Neural progenitor cell (in vitro differentiated cells): ENCODE measurements at places on chromosomes 4 and X.

DNA sequence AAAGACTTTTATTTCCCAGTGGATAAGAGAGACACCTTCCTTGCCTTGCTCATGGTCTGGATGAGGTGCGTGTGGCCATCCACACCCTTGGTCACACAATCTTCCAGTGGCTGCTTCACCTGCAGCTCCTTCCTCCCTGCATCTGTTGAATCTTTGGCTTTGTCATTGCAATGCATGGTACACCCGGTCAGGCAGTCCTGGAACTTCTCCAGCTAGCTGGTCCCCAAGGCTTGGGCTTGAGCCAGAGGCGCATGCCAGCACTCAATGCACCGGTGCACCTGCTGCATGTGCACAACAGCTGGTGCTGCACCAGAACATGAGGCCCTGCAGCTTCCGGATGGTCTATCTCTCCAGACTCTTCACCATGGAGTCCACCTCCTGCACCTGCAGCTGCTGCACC, 31.7 kb downstream of the SCML1 start:
- H3K27ac ChIP-seq, result no peak overlapping the region
- no peaks in the 10 kb centered on the region for H3K36me3 ChIP-seq
- no peaks in the 10 kb centered on the region for H3K4me1 ChIP-seq
- H3K4me3 ChIP-seq, result no peak overlapping the region
- no peak for DNase-seq
- peaks cover 39% of the 10 kb centered on the region for H3K27me3 ChIP-seq

DNA sequence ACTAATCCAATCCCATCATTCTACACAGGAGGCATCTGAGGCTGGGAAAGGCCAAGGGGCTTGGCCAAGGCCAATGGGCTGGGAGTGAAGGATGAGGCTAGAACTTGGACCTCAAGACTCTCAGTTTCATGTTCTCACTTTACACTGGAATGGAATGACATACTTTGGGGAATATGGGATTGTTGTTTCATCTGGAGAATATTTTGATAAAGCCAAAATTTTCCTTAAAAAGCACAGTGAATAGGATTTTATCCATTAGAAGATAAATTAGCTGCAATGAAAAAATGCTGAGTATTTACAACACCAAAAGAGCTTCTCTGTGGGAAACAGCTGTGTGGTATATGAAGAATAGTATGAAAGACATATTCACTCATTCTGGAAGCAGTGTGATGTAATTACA, 29.3 kb downstream of the SMIM20 start:
- no peak overlapping the region for H3K4me3 ChIP-seq
- H3K27me3 ChIP-seq, result no peaks in the 10 kb centered on the region
- peaks cover 7% of the 10 kb centered on the region for H3K4me1 ChIP-seq
- no peak overlapping the region for H3K27ac ChIP-seq
- no peak for DNase-seq

- no peaks in the 10 kb centered on the region for H3K4me1 ChIP-seq
- no peaks in the 10 kb centered on the region for H3K27me3 ChIP-seq
- H3K36me3 ChIP-seq, result no peaks in the 10 kb centered on the region
- H3K27ac ChIP-seq, result no peak overlapping the region
- no peak overlapping the region for H3K4me3 ChIP-seq
Measured at GRCh38 chr4:20017777-20018115, 234.0 kb upstream of the SLIT2 start.

DNA sequence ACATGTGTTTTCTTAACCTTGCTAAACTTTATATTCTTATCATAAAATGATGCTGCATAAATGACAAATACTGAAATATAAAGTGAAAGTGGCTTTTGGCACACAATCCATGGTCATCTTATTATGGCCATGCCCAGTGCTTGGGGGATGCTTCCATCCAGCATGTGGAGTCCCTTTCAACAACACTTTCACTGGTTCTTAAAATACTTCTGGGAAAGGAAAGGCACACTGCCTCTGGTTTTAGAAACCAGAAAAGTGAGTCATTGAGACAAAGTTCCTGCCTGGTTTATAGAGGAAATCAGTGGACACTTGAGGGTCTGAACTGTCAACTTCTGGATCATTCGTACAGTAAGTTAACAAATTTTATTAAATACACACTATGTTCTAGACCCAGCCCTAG, 248.0 kb upstream of the ADAMTS3 start:
- no peak for DNase-seq
- H3K4me3 ChIP-seq, result no peak overlapping the region
- H3K27me3 ChIP-seq, result no peaks in the 10 kb centered on the region
- H3K4me1 ChIP-seq, result no peaks in the 10 kb centered on the region
- H3K36me3 ChIP-seq, result no peaks in the 10 kb centered on the region

- H3K4me3 ChIP-seq, result no peak overlapping the region
- H3K4me1 ChIP-seq, result peaks cover 4% of the 10 kb centered on the region
- H3K36me3 ChIP-seq, result no peaks in the 10 kb centered on the region
- no peaks in the 10 kb centered on the region for H3K27me3 ChIP-seq
Measured at GRCh38 chr4:56857601-56858309, 36.3 kb upstream of the SPINK2 start.

- DNase-seq, result no peak
- H3K36me3 ChIP-seq, result no peaks in the 10 kb centered on the region
- H3K27me3 ChIP-seq, result no peaks in the 10 kb centered on the region
Measured at GRCh38 chr4:156875704-156876103, 95.9 kb downstream of the PDGFC start.

DNA sequence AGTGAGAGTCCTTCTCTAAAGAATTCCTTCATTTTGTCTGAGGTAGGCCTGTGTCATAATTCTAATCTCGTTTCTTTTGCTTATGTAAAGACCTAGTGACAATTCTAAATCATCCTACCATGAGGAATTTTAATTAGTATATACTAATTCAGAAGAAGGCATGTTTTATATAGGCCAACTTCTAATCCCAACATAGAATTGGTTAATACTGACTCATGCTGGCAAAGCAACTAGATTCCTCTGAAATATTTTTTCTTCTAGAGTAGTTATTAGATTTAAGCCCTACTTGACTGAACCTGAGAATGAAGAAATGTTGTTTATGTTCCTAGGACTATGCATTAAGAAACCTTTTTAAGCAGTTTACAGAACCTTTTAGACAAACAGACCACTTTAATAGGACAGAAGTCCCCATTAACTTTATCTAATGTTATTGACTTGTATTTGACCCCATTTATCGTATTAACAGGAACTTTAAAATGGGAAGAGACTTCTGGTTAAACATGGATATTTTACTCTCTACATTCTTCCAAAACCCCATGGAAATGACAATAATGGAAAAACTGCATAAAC, 56.1 kb upstream of the EIF1AX start:
- peaks cover 11% of the 10 kb centered on the region for H3K36me3 ChIP-seq
- H3K27me3 ChIP-seq, result no peaks in the 10 kb centered on the region
- DNase-seq, result no peak
- no peaks in the 10 kb centered on the region for H3K4me1 ChIP-seq

- no peaks in the 10 kb centered on the region for H3K27me3 ChIP-seq
- no peak overlapping the region for H3K27ac ChIP-seq
- H3K4me3 ChIP-seq, result no peak overlapping the region
- DNase-seq, result peak; percentile 8
Measured at GRCh38 chrX:121161501-121161933, 114.1 kb downstream of the GLUD2 start.

GRCh38 chr4:54104907-54105306, 4.9 kb downstream of the GSX2 start:
- no peak overlapping the region for H3K4me3 ChIP-seq
- no peaks in the 10 kb centered on the region for H3K36me3 ChIP-seq
- DNase-seq, result no peak
- peaks cover 81% of the 10 kb centered on the region for H3K4me1 ChIP-seq

GRCh38 chrX:14064626-14065432, 35.1 kb upstream of the GEMIN8 start:
- no peaks in the 10 kb centered on the region for H3K36me3 ChIP-seq
- no peaks in the 10 kb centered on the region for H3K4me1 ChIP-seq
- no peak overlapping the region for H3K4me3 ChIP-seq
- DNase-seq, result no peak
- H3K27ac ChIP-seq, result no peak overlapping the region

DNA sequence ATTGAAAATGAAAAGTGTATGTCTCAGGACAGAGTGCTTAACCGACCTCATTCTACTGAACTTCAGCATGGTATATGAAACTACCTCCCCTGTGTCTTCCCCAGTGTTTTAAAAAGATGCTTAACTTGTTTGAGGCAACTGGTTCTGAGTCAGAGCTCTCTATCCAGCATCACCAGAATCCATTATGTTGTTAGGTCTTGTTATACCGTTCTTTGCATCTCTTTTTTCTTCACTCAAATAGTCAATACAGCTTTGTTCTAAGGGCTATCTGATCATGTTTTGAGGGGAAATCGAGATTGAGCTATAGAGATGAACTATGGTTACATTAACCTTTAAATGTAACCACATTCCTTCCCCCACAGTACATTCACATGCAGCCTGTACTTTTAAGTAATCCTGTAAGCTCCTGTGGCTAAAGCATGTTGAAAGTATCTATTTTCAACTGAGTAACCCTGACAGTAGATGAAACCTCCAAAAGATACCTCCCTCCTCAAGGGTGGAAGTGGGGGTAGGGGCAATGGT, 514.4 kb downstream of the RPA4 start:
- DNase-seq, result no peak
- H3K4me1 ChIP-seq, result peaks cover 10% of the 10 kb centered on the region
- no peaks in the 10 kb centered on the region for H3K27me3 ChIP-seq
- H3K4me3 ChIP-seq, result no peak overlapping the region
- no peak overlapping the region for H3K27ac ChIP-seq

DNA sequence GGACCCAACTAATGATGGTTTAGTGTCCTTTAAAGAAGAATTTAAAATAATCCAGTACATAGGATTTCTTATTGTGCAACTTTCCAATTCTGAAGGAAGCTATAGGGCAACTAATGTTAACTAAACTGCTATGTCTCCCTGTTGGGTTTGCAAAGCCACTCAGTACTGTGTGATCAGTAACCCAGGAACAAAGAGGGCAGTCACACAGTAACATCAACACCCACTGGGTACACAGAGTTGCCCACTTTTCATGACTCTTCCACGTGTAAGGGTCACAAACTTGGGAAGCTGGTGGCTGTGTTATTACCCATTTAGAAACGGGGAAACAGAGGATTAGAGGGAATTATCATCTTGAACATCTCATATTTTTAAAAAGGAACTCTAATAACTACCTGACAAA, 555.0 kb upstream of the DIPK2B start:
- H3K36me3 ChIP-seq, result no peaks in the 10 kb centered on the region
- no peaks in the 10 kb centered on the region for H3K4me1 ChIP-seq
- H3K27ac ChIP-seq, result no peak overlapping the region
- no peak for DNase-seq
- no peak overlapping the region for H3K4me3 ChIP-seq

- no peaks in the 10 kb centered on the region for H3K36me3 ChIP-seq
- DNase-seq, result no peak
- no peak overlapping the region for H3K4me3 ChIP-seq
- H3K27me3 ChIP-seq, result no peaks in the 10 kb centered on the region
- no peaks in the 10 kb centered on the region for H3K4me1 ChIP-seq
- H3K27ac ChIP-seq, result no peak overlapping the region
Measured at GRCh38 chr4:173314715-173315114, 19.4 kb downstream of the HMGB2 start.

DNA sequence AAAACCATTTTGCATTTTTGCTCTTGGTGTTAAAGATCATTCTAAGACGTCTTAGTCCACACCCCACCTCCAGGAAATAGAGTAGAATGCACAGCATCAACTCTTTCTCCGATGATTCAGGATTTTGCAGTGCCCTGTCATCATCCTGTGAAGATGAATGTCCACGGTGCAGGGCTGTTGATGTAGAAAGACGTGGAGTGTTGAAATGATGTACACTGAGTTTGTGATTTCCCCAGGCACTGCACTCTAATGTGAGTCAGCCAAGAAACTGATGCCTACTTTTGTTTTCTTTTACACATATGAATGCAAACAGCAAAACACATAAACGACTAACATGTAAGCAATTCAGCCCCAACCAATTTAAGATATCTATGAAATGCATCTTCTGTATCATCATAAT, 10.5 kb downstream of the LGI2 start:
- no peak overlapping the region for H3K4me3 ChIP-seq
- H3K36me3 ChIP-seq, result no peaks in the 10 kb centered on the region
- H3K27me3 ChIP-seq, result no peaks in the 10 kb centered on the region
- H3K4me1 ChIP-seq, result peaks cover 6% of the 10 kb centered on the region
- no peak overlapping the region for H3K27ac ChIP-seq

GRCh38 chrX:11196476-11196875, 85.3 kb downstream of the HCCS start:
- H3K36me3 ChIP-seq, result no peaks in the 10 kb centered on the region
- DNase-seq, result no peak
- H3K4me3 ChIP-seq, result no peak overlapping the region
- no peaks in the 10 kb centered on the region for H3K27me3 ChIP-seq

GRCh38 chr4:37051866-37052265, 192.7 kb upstream of the NWD2 start:
- no peaks in the 10 kb centered on the region for H3K4me1 ChIP-seq
- no peaks in the 10 kb centered on the region for H3K27me3 ChIP-seq
- no peak for DNase-seq
- H3K4me3 ChIP-seq, result no peak overlapping the region
- H3K27ac ChIP-seq, result no peak overlapping the region

GRCh38 chrX:41300758-41301437, 33.1 kb upstream of the DDX3X start:
- no peak overlapping the region for H3K4me3 ChIP-seq
- H3K27me3 ChIP-seq, result no peaks in the 10 kb centered on the region
- H3K36me3 ChIP-seq, result no peaks in the 10 kb centered on the region

DNA sequence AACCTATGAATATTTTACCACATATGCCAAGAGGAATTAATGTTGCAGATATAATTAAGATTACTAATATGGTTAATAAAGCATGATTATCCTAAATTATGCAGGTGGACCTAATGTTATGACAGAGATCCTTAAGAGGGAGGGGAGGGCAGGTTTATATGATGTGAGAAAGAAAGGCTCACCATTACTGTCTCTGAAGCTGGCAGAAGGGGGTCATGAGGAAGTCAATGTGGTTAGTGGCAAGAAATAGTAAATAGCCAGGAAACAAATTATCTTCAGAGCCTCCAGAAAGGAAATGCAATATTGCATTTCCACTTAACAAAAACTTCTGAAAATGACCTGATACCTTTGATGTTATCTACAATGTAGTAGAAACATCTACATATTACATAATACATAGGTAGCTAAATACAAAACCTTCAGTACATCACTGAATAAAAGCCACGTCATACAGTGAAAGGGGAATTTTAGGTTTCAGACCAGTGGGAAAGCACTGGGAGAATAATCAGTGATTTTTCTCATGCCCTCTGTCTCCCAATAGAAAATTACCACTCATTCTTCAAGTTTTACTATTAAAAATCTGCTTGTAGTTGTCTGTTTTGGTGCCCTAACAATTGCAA, 609.2 kb downstream of the SPOCK3 start:
- no peak overlapping the region for H3K27ac ChIP-seq
- H3K4me1 ChIP-seq, result no peaks in the 10 kb centered on the region
- H3K27me3 ChIP-seq, result no peaks in the 10 kb centered on the region
- no peak for DNase-seq

GRCh38 chr4:95510145-95510544, 38.6 kb downstream of the UNC5C start:
- H3K36me3 ChIP-seq, result no peaks in the 10 kb centered on the region
- DNase-seq, result peak; percentile 21
- no peak overlapping the region for H3K4me3 ChIP-seq
- H3K4me1 ChIP-seq, result peaks cover 3% of the 10 kb centered on the region
- H3K27me3 ChIP-seq, result no peaks in the 10 kb centered on the region
- H3K27ac ChIP-seq, result no peak overlapping the region
